HS-5 (cell line): ENCODE measurements at places on chromosomes 7 and 10.

GRCh38 chr10:94088926-94089381, 95.2 kb downstream of the PLCE1 start:
- no peak for DNase-seq

DNA sequence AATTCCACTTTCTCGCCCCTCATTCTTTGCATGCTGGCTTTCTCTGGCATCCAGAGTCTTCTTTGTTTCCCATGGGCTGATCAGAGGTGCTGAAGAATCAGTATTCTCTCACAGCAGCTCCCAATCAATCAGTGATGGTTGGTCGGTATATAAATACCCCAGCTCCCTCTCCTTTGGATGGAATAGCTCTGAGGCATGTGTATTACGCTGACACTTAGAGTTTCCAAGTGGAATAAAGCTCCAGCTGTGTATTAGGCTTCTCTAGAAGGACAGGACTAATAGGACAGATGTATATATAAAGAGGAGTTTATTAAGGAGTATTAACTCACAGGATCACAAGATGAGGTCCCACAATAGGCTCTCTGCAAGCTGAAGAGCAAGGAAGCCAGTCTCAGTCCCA, 218.3 kb upstream of the GRB10 start:
- no peak for DNase-seq

GRCh38 chr10:133324198-133324792, 12.4 kb downstream of the CALY start:
- no peak for DNase-seq

- no peak for DNase-seq
Observed at GRCh38 chr7:128876978-128877755, 14.5 kb downstream of the ATP6V1F start.

GRCh38 chr7:47451851-47452205, 130.1 kb downstream of the TNS3 start:
- DNase-seq: no peak
